ENCODE measurements at places on chromosomes 6 and 20. TPM values are rescaled to one million over a fixed set of nuclear protein-coding genes. Genes with fewer than 3 reads are reported as not detected.
A peak's percentile ranks its signal among the peaks of the same experiment; 100 is the strongest.

- H3K4me3 ChIP-seq, result no peak overlapping the region
- no peaks in the 10 kb centered on the region for H3K27me3 ChIP-seq
- no peak overlapping the region for H3K27ac ChIP-seq
- H3K36me3 ChIP-seq, result no peaks in the 10 kb centered on the region
- no peak for DNase-seq
These were observed 511.4 kb upstream of the FLRT3 start for GRCh38 chr20:14848806-14849205.

DNA sequence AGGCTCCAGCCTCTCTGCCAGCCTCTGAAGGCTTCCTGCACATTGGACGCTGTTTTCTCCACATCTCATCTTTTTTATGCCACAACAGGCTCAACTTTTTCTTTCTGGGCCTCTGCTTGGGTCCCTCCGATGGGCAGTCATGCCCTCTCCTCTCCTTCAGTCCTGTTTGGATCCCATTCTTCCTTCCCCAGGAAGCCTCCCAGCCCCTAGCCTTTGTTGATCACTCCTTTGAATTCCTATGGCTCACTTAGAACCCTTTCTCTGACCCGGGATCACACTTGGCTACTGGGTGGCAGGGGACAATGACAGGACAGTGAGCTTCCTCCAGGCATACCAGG, 4.5 kb downstream of the SLA2 start:
- no peak overlapping the region for H3K27ac ChIP-seq
- H3K4me1 ChIP-seq, result peaks cover 9% of the 10 kb centered on the region
- H3K4me3 ChIP-seq, result no peak overlapping the region
- H3K27me3 ChIP-seq, result no peaks in the 10 kb centered on the region
- no peaks in the 10 kb centered on the region for H3K36me3 ChIP-seq

TMEM244 gene
- not detected for polyA plus RNA-seq

PGBD1 gene
- 2.3 TPM for polyA plus RNA-seq

GRCh38 chr6:87755708-87756671, 54.0 kb upstream of the AKIRIN2 start:
- H3K4me3 ChIP-seq, result no peak overlapping the region
- no peaks in the 10 kb centered on the region for H3K4me1 ChIP-seq
- H3K27ac ChIP-seq, result no peak overlapping the region
- DNase-seq, result no peak

TBCC gene
- 22.7 TPM for polyA plus RNA-seq

GRCh38 chr6:127950566-127951145, 49.8 kb upstream of the THEMIS start:
- H3K27me3 ChIP-seq, result no peaks in the 10 kb centered on the region
- no peaks in the 10 kb centered on the region for H3K4me1 ChIP-seq
- no peak for DNase-seq
- no peaks in the 10 kb centered on the region for H3K36me3 ChIP-seq
- no peak overlapping the region for H3K4me3 ChIP-seq

HSPA1L gene
- polyA plus RNA-seq, result 0.78 TPM

MRAP2 gene
- polyA plus RNA-seq, result 5.3 TPM

DNA sequence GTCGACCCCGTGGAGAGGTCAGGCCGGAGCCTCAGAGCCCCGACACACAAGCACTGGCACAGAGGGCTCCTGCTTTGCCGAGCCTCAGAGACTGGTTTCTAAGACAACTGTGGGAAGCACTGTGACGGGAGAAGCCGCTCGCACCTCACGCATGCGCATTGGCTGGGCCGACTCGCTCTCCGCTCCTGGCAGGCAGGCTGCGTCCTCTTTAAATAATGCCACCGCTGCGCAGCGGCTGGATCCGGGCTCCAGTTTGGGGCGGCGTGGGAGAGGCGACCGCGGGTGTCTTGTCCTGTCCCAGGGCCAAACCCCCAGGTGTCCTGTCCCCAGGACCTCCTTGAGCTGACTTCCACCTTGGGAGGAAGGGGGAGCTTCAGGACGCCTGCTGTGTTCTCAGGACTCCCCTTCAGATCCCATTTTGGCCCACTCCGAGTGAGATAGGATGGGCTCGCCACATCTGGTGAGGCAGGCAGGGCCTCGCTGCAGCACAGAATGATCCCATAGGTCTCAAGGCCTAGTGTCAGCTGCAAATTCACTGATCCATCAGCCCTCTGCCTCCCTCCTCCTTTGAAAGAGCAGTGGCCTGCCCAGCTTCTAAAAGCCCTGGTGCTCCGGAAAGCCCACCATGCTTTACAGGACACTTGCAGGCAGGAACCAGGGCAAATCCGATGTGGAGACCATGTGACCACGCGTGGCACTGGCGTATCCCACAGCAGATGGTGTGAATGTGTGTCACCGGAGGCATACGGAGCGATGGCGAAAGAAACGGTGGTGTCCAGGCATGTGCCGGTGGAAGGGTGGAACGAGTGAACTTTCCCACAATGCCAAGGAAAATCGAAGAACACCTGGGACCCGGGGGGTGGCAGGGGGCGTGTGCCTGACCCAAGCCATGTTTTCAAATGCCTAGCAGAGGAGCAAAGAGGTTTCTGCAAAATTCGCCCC, 169.3 kb upstream of the ZNF337 start:
- no peaks in the 10 kb centered on the region for H3K4me1 ChIP-seq
- peaks cover 47% of the 10 kb centered on the region for H3K27me3 ChIP-seq
- DNase-seq, result no peak
- H3K36me3 ChIP-seq, result no peaks in the 10 kb centered on the region
- peak overlapping the region; percentile 21 for H3K4me3 ChIP-seq

GRCh38 chr6:158503846-158504245, 56.0 kb upstream of the TMEM181 start:
- peaks cover 3% of the 10 kb centered on the region for H3K36me3 ChIP-seq
- no peaks in the 10 kb centered on the region for H3K27me3 ChIP-seq
- no peak overlapping the region for H3K27ac ChIP-seq
- H3K4me3 ChIP-seq, result no peak overlapping the region
- no peaks in the 10 kb centered on the region for H3K4me1 ChIP-seq

DNA sequence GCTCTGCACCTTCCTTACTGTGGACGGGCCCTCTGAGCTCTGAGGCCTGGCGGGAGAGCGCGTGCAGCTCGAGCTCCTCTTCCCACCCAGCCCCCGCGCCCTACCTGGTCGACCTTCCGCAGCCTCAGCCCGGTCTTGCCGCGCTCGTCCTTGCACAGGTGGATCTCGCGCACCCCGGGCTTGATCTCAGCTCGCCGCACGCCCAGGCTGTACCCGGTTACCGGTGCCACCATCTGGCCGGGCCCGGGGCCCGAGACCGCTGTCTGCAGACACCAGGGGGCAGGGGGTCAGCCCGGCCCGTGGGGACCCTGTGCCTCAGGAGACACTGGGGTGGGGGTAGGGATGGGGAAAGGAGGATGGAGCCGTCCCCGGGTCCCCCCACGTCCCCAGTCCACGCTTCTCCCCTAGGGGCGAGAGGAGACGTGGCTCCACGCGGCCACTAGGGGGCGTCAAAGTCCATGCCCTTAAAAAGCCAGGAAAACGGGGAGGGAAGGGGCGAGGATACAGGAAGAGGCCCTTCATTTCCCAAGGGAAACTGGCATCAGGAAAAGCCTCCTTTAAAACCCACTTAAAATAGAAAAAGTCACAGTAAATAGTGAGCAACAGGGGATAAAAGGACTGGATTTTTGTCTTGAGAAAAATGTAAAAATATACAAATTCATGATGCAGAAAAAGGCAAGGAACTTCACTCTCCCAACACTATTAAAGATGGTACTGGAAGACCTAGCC, 15.5 kb downstream of the SDCBP2 start:
- H3K4me3 ChIP-seq, result peak overlapping the region; percentile 54
- no peaks in the 10 kb centered on the region for H3K4me1 ChIP-seq
- H3K36me3 ChIP-seq, result no peaks in the 10 kb centered on the region
- peak; percentile 91 for DNase-seq

- no peak overlapping the region for H3K4me3 ChIP-seq
- no peaks in the 10 kb centered on the region for H3K4me1 ChIP-seq
- H3K36me3 ChIP-seq, result no peaks in the 10 kb centered on the region
- no peak for DNase-seq
- H3K27ac ChIP-seq, result no peak overlapping the region
These were observed 20.6 kb downstream of the CYP39A1 start for GRCh38 chr6:46632053-46632452.

Data from H1 (cell line).